HFFc6 (cell line): ENCODE measurements at places on chromosomes 4 and X.
A peak's percentile ranks its signal among the peaks of the same experiment; 100 is the strongest.

DNA sequence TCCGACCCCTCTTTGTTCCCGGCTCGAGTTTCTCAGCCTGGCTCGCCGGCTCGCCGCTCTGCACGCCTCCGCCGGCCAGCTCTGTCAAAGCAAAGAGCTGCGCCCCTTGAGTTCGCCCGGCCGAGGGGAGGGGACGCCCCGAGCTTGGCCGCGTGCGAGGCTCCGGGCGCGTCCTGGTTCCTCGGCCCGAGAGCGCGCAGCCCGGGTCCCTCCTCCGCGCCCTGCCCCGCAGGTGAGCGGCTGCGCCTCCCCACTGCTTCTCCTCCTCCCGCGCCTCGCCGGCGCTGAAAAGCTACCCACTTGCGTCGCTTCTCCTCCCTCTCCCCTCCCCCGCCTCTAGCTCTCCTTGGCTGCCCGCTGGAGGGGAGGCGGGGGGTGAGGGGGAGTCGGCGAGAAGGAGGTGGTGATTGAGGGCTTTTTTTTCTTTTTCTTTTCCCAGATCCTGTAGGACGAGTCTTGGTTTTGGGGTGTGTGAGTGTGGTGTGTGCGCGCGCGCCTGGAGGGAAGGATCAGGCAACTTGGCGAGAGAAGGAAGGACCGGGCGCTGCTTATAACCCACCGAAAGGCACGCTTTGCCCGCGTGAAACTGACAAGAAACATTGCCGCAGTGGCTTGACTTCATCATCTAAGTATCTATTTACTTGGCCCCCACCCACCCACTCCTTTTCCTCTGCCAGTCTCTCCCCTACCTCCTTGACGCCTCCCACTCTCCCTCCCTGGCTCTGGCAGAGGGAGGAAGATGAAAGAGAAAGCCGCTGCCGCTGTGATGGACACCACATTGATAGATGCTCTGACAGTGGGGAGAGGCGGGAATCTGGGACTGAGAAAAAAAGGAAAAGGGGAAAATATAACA, at the start of gene LEF1:
Gene LEF1, minus strand, starts transcription at position 262 of the 853 bp plus-strand sequence. CDS start 1,165 bp downstream, outside the sequence.
- DNase-seq = no peak

- no peak for DNase-seq
Measured at GRCh38 chr4:111814961-111815360, 330.3 kb upstream of the FAM241A start.

GRCh38 chr4:168893807-168894206, 116.2 kb downstream of the CBR4 start:
- no peak for DNase-seq

- no peak for DNase-seq
Measured at GRCh38 chrX:155115174-155115819, 44.0 kb downstream of the BRCC3 start.

- no peak for DNase-seq
Measured at GRCh38 chrX:48059296-48059639, 12.2 kb downstream of the ZNF630 start.

- peak; percentile 19 for DNase-seq
Measured at GRCh38 chrX:109472939-109473735, 8.7 kb downstream of the GUCY2F start.

GRCh38 chrX:154718616-154719015, 32.3 kb downstream of the GAB3 start:
- no peak for DNase-seq

DNA sequence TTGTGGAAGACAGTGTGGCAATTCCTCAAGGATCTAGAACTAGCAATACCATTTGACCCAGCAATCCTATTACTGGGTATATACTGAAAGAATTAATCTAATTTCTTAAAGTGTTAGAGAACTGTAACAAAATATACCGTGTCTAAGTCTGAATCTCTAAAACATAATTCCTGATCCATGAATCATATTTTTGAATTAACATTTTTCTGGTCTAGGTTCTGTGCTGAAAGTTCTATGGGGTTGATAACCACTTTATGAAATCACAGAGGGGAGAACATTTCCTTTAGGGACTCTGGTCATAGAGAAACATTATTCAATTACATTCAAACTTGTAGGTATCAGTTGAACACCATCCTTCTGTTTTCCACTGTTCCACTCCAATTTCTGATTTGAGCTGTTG, 91.9 kb upstream of the ETNPPL start:
- DNase-seq = no peak

- no peak for DNase-seq
Measured at GRCh38 chr4:140047017-140047640, 106.9 kb downstream of the MAML3 start.

- peak; percentile 5 for DNase-seq
Measured at GRCh38 chr4:40212674-40213527, 16.1 kb downstream of the RHOH start.

DNA sequence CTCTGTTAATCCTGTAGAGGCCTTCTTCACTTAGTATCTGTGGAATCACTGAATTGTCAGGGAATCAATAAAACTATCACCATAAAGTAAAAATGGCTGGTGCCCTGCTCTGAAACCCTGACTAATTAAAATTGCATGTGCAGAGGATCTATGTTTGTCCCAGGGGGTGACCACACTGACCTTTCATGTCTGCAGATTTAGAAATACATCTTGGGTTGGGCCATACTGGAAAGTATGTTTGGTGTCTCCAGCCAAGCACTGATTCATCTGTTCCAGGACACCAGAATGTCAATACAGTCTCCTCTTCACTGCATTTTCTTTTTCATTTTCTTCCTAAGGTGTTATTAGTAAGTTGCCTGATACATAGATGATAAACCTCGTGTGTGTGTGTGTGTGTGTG, 490.9 kb upstream of the INTU start:
- DNase-seq = peak; percentile 67

DNA sequence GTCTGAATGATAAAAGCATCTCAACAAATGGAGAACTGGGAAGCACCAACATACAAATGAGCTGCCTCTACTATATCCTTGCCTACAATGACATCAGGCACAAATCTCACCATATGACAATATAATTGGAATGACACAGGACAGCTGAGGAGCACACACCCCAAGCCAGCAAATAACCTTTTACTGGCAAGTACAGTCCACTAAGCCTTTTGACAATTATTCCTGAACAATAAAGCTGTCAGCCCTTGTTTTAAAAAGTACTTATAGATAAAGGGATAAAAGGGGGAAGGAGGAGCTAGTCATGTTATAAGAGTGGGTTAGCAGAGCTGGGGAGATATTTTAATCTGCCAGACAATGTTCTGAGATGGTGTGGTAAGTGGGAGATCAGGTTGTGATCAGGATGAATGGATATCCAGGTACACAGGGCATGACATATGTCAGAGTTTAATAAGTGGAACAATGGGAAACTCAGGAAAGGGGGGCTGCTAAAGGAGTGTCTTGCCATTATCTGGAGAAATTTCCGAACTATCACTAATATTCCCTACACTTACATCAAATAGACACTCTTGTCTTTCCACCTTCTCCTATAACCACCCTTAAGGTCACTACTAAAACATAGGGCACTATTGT, 127.6 kb downstream of the GPC3 start:
- no peak for DNase-seq

- DNase-seq = no peak
Measured at GRCh38 chr4:122525865-122526264, 69.3 kb upstream of the IL2 start.

GRCh38 chrX:72095370-72095769, 36.3 kb downstream of the RTL5 start:
- no peak for DNase-seq

GRCh38 chrX:112011376-112011775, 71.2 kb downstream of the TRPC5 start:
- DNase-seq = no peak

DNA sequence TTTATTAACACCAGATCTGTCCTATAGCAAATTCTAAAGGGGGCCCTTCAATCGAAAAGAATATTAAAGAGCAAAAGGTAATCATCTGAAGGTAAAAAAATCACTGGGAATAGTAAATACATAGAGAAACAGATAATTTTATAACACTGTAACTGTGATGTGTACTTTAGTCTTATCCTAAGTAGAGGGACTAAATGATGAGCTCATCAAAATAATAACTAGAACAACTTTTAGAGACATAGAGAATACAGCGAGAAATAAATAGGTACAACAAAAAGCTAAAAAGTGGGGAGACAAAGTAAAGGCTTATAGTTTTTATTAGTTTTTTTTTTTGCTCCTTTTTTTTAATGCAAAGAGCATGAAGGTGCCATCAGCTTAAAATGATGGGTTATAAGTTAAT, 17.3 kb upstream of the CT83 start:
- no peak for DNase-seq

GRCh38 chr4:139609647-139610046, 53.6 kb upstream of the SETD7 start:
- DNase-seq = peak; percentile 65

- DNase-seq = no peak
Measured at GRCh38 chrX:154728431-154729190, 22.3 kb downstream of the GAB3 start.

DNA sequence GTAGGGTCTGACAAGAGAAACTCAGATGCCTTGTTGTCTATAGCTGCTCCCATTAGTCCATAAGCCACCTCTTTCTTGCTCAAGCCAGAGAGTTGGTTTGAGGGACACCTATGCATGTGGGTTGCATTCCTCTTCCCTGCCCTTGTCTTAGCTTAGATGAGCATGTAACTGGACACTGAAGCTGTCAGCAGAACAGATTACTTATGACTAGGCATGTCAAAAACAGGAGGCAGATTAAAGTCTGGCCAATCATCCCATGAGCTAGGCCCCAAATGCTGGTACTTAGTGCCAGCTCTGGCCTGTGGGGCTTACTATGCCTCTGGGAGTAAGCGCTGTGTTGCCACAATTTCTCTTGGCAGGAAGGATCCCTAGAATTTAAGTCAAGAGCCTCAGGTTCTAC, 215.2 kb downstream of the AR start:
- DNase-seq = no peak

DNA sequence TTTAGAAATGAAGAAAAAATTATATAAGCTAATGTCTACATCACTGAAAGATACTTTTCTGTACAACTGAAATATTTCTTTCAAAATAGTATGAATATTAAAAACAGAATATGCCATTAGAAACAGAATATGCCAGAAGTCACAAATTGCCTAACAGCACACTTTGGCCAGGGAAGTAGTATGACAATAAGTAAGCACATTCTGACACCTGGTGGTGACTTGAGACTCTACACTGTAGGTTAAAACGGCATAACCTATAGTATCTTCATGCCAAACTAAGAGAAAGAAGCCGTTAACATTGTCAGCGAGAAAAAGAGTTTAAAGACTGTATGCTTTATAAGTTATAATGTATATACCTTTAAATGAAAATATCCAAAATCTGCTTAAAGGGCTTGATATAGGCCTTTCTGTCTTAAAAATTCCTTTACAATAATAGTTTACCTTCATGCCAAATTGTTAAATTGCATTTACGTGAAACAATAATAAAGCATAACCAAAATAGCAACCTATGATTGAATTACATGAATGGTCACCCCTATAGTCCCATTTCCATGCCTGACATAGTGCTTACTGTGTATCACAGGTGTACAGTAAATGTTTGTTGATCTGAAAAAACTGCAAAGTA, 32.8 kb downstream of the FAM13A start:
- peak; percentile 74 for DNase-seq

DNA sequence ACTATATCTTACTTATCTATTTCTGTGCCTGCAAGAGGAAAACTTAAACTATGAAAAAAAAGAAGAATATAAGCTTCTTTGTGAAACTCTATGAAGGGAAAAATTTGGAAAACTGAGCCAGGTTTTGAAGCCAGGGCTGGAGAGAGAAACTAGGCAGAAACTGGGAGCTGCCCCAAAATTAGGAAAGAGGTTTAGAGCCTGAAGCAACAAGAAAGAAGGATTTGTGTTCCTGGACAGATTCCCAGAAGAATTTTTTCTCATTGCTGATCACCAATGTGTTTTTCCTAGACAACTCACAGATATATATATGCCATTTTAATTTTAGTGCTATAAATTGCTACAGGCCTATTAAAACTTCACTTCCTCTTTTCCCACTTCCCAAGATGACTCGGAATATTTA, 245.0 kb upstream of the GEMIN8 start:
- DNase-seq = no peak

- peak; percentile 35 for DNase-seq
Measured at GRCh38 chr4:88283661-88284438, 511 bp downstream of the PPM1K start.
